Activated naive CD4-positive, alpha-beta T cell (primary cell): ENCODE measurements at places on chromosomes 2 and 18.

DNA sequence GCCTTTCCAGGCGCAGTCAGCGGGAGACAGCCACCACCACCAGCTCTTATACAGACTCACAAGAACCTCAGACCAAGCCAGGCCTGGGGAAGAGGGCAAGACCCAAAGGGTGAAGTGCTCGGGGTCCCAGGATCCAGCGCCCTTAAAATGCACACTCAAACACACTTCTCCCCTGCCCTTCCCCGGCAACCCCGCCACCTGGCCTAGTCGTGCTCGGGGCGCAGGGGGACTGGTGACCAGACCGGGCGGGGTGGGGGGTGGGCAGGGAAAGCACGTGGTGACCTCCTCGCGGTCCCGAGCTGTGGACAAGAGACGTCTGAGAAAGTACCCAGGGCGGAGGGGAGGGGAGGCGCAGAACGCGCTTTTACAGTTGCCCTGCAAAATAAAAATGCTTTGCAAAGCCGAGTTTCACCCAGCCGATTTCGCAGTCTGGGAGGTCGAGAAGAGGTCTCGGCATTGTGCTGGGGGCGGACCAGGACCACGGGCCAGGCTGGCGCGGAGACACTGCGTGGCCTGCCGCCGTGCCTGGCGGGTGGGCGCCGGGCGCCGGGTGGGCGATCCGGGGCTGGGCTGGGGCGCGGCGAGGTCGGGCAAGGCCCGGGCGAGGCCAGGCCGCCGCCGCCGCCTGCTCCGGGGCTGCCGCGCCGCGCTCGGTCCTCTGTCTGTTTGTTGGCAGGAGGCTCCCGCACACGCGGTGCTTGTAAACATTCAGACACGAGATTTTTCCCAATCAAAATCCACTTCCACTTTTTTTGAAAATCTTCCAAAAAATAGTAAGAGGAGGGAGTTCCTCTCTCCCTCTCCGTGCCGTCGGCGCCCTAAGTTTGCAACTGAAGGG lies 2.0 kb downstream of the BCL11A start:
- no peak for DNase-seq

DNA sequence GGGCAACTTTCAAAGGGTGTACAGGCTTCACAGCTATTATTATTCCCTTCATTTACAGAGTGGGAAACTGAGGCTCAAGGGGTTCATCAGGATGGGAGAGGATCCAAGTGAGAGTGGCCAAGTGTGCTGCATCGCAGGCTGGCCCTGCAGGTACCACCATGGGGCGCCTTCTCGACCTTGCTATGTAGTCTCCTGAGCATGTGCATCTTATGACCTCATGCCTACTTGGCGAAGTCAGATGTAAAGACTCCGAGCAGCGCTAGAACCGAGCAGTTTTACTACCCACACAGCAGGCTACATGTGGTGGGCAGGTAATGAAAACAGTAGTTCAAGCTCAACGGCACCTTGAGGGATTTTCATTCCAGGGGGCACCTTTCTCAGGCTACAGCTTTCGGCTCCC lies 42.0 kb downstream of the TFCP2L1 start:
- no peak for DNase-seq

GRCh38 chr2:65845442-65846182 lies 413.2 kb upstream of the SPRED2 start:
- no peak for DNase-seq

- DNase-seq: no peak
These were observed 66.1 kb downstream of the BAZ2B start for GRCh38 chr2:159550231-159550630.

DNA sequence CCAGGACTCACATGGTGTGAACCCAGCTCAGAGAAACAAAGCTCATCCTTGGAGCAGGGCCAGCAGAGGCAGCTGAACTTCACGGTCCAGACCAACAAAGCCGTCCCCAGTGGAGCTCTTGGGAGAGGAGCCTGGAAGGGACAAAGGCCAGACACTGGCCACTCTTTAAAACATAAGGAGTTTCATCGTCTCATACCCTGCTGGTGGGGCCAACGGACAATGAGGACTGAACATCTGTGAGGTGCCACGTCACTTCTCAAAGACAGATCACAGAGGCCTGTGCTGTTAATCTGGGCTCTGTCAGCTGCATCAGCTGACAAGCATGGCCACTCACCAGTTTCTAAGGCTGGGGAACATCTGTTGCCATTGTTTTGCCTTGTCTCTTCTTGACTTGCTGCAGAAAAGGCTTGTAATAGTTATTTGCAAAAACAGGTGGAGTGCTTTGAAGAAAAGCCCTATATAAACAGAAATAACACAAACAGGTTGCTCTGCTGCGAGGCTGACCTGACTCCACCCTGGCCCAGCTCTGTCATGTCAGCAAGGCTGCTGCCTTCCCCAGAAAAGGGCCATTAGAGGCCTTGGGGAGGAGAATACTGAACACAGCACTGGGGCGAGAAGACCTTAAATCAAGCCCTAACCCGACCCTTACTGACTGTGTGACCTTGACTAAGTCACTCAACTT lies 68.1 kb upstream of the DAPL1 start:
- no peak for DNase-seq

- DNase-seq: no peak
These were observed 38.1 kb downstream of the TMEM37 start for GRCh38 chr2:119469661-119470297.

- no peak for DNase-seq
These were observed 419.1 kb downstream of the SLC4A3 start for GRCh38 chr2:220046507-220046906.

DNA sequence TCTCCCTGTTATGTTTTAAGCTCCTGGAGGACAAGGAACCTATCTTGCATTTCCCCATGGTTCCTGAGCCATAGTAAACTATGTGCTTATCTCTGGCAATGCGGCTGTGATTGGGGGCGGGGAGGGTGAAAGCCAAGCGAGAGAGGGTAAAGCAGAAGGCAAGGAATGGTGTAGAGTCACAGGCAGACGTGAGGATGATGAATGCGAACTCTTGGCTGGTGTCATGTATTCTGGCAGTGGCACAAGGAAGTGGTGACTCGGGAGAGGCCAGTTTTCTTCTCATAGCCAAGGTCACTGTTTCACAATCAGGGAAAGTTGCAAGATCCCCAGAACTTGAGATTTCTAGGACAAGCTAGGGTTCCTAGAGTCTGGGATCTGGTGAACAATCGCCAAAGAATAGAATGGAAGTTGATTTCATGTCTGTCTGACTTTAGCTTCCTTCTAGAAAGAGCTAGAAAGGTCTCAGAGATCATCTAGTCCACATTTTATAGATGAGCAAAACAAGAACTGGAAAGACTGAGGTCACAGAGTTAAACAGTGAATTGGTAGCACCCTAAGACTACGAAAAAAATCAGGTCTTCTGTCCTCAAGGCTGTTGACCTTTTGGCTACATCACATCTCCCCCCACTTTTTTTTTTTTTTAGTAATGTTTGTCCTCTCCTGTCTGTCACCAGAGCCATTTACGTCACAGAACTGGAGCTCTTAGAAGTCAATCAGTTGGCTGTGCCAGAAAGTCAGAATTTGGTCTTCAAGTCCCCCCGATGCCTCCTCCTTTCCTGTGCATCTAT lies 137.0 kb downstream of the BCL11A start:
- no peak for DNase-seq
